ENCODE measurements at places on chromosomes 5 and 9.
A peak's percentile ranks its signal among the peaks of the same experiment; 100 is the strongest.

GRCh38 chr5:174807471-174807870 is 83.1 kb downstream of the MSX2 start:
- no peak for DNase-seq

- peak; percentile 24 for DNase-seq
These were observed 54.6 kb upstream of the MAP3K1 start for GRCh38 chr5:56760723-56761122.

GRCh38 chr5:178204935-178205748 is 809 bp downstream of the HNRNPAB start:
- DNase-seq = peak; percentile 81

GRCh38 chr5:149380466-149381121 is 1.5 kb upstream of the IL17B start:
- DNase-seq = no peak

DNA sequence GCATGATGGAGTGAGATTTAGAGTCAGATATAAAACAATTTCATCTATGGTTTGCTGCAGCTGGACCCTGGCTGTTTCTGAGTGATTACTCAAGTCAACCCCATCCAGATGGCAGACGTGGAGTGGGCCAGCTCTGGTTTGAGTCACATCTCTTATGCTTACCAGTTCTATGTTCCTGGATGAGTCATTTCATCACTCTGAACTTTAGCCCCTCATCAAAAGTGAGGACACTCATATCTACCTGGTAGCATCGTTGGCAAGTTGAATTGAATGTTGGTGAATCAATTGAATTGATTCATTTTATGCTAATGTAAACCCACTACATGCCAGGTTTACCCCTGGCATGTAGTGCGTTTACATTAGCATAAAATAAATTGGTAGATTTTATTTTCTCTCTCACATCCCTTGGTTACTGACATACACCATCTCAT is 176.4 kb downstream of the FGF18 start:
- peak; percentile 40 for DNase-seq

- peak; percentile 51 for DNase-seq
These were observed 61.5 kb downstream of the NR3C1 start for GRCh38 chr5:143341807-143342570.

DNA sequence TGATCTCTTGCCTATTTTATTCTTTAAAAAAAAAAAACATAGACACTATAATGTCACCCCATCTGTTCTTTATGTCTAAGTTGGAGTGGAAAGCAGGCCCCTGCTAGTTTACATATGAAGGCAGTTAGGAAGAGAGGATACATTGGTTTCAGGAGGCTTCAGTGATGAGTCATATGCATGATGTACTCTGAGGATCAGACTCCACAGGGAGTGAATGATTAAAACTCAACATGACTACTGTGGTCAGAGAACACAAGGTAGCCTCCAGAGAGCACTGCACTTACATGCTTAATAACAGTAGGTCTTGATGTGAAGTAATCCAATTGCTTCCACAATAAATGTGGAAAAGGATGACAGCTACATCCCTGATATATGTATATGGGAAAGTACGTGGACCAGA is 22.7 kb upstream of the FSTL4 start:
- DNase-seq = no peak

- no peak for DNase-seq
These were observed 194.3 kb upstream of the VLDLR start for GRCh38 chr9:2427120-2427891.

DNA sequence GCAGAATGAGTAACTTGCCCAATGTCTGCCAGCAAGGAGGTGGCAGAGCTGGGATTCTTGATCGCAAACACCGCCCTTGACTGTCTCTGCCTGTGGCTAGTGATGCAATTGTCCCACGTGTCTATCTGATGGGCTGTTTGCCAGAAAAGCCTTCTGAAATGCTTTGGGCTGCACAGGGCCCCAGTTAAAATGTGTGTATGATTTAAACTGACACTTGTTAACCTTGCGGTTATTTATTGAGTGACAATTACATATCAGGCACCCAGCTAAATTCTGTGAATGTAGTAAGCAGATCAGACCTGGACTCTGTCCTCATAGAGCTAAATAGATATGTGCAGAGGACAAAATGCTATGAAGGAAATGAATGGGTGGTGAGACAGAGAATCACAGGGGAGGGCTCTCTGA is 11.6 kb upstream of the IL12B start:
- DNase-seq = peak; percentile 82

- no peak for DNase-seq
These were observed 284.5 kb downstream of the SPOCK1 start for GRCh38 chr5:137214446-137215189.

GRCh38 chr9:109328978-109329637 is 8.2 kb upstream of the EPB41L4B start:
- DNase-seq = no peak

DNA sequence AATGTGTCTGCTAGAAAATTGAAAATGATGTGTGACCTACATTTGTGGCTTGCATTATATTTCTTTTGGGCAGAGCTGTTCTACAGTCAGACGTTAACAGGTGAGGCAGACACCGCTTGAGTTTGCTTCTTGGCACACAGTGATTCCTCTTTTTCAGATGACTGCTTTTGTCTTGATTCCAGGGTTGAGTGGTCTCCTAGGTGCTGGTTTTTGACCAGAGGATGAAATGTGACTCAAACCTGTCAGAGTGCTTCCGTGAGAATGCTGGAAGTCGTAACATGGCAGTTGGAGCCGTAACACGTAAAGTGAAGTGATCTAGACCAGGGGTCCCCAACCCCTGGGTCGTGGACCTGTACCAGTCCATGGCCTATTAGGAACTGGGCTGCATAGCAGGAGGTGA is 28.3 kb upstream of the NDFIP1 start:
- no peak for DNase-seq

- DNase-seq = no peak
These were observed 2385.2 kb upstream of the C9orf72 start for GRCh38 chr9:29958469-29958868.

DNA sequence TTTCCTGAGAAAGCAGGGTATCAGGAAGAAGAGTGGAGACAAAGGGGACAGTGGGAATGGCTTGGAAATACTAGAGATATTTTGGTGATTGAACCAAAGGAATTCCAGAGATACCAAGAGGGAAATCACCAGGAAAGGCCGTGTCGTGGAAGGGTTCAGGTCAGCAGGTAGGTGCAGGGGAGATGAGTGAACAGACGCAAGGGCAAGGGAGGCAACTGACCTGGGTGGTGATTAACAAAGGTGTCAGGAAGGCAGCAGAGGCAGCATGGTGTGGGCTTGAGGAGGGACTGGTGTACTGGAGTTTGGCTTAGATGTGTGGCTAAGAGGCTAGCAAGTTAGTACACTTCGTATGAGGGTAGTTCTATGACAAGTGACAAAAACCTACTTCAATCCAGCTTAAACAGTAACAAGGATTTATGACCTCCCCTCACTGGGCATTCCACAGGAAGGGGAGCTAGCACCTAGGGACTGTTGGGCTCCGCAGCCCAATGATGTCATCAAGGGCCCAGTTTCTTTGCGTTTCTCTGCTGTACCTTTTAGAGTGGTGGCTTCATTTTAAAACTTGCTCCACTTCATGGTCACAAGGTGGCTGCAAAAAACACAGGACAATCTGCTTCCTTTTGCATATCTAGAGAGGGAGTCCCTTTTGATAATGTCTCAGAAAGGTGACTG is 37.0 kb downstream of the INIP start:
- no peak for DNase-seq

DNA sequence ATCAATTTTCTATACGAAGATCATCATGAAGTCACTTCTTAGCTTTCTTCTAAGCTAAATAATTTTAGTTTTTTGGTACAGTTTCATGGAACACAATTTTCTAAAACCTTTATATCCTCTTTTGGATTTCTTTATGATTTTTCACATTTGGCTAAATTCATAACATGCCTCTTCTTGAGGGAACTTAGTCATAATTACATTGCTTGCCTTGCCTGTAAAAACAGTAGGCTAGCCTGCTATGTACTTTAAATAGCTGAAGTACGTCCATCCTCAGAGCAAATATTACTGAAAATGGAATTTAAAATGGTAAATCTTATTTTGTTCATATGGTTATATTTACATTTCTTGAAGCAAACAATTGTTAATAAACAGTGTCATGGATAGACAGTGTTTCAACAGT is 225.0 kb downstream of the VPS13A start:
- no peak for DNase-seq

DNA sequence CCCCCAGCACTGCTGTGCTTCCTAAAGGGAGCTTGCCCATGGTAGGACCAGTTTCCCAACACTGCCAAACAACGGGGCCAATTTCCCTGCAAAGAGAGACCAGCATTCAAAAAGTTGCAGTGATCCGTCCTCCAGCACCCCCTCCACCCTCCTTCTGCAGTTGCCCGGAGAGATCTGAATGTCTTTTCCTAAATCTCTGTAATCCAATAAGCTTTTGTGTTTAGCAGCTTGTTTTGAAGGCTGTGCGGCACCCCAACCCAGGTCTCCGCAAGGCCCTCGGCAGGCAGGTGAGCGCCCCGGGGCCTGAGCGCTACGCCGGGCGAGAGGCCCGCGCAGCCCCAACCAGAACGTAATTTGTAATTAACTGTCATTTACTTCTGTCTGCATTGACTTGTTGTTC is 366.9 kb upstream of the IRX2 start:
- no peak for DNase-seq

GRCh38 chr5:147690595-147690994 is 91.9 kb downstream of the JAKMIP2 start:
- DNase-seq = no peak

DNA sequence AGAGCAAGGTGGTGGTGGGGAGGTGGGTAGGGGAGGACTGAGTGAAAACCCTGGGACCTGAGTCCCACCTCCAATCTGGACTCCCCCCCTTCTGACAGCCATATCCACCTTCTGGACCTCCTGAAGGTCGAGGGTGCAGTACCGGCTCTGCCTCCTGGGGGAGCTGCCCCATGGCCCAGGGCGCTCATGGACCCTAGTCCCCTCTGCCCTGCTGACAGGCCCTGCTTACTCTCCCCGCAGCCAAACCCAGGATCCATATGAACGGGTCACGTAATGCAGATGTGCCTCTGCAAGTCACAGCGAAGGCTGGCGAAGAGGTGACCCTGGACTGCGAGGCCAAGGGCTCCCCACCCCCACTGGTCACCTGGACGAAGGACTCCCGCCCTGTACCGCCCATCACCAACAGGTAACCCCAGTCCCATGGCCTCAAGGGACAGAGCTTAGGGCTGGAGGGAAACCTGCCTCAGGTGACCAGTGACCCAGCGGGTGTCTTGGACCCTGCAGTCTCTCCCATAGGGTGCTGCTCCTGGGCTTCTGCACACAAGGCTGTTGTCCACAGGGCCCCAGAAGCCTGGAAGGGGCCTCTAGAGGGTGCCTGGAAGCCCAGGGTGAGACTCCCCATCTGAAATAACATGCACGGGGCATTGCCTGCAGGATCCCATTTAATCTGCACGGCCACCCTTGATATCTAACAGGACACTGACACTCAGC is 61.7 kb downstream of the HMCN2 start:
- DNase-seq = peak; percentile 7

GRCh38 chr5:138760448-138761110 is 7.4 kb downstream of the CTNNA1 start:
- DNase-seq = no peak

- peak; percentile 47 for DNase-seq
These were observed 127.4 kb downstream of the BARX1 start for GRCh38 chr9:93827545-93828330.

- no peak for DNase-seq
These were observed 6.5 kb upstream of the PAX5 start for GRCh38 chr9:37040508-37041127.

GRCh38 chr9:34237836-34238235 is 59.0 kb downstream of the UBAP1 start:
- no peak for DNase-seq

- DNase-seq = no peak
These were observed 12.5 kb upstream of the TBC1D9B start for GRCh38 chr5:179920175-179920574.

DNA sequence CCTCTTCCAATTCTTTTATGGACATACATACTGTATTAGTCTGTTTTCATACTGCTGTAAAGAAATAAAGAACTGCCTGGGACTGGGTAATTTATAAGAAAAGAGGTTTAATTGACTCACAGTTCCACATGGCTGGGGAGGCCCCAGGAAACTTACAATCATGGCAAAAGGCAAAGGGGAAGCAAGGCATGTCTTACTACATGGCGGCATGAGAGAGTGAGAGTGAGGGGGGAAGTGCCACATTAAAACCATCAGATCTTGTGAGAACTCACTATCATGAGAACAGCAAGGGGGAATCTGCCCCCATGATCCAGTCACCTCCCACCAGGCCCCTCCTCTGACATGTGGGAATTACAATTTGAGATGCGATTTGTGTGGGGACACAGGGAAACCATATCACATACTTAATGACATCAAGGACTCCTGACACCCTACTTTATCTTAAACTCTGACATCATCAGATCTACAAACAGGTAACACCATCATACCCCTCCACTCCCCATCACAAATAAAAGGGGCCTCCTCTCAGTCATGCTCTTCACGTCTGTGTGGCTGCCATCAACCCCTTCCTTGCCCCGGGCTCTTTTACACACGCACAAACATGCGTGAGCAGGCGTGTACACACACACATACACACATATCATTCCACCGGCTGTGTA is 9.7 kb downstream of the ANKRD33B start:
- peak; percentile 70 for DNase-seq

- no peak for DNase-seq
These were observed 111.6 kb downstream of the ARHGAP26 start for GRCh38 chr5:142881784-142882126.

All from suppressor macrophage (primary cell).